Esophagus muscularis mucosa (tissue), 4 donors: ENCODE measurements at places on chromosomes 16 and 17. TPM values are rescaled to one million over a fixed set of nuclear protein-coding genes. Genes with fewer than 3 reads are reported as not detected.
A peak's percentile ranks its signal among the peaks of the same experiment; 100 is the strongest.

Gene KIF18B
- total RNA-seq, result not detected

Gene ST6GALNAC1
- total RNA-seq, result 3.6 TPM

Gene ZNF469
- total RNA-seq, result 3.7 TPM

Gene UBE2I
- total RNA-seq, result 61.1 TPM

Gene CPHXL2
- not detected for total RNA-seq

Gene PPP1R27
- not detected for total RNA-seq

Gene DRG2
- 33.5 TPM for total RNA-seq

Gene KRTAP4-5
- not detected for total RNA-seq

DNA sequence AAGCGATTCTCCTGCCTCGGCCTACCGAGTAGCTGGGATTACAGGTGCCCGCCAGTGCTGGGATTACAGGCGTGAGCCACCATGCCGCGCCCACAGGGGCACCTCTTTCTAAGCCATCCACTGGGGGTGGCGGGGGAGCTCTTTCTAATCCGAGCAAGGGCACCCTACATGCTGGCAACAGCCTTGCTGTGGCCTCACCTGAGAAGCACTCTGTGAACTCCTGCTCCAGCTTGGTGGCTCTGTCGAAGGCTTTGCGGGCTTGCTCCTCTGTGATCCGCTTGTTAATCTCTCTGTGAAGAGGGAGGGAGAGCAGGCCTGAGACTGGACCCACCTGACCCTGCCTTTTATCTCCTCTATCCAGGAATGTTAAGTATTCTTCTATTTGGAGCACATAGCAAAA, 11.9 kb upstream of the ASGR1 start:
- no peak for DNase-seq

GRCh38 chr17:32794533-32795246, 82.2 kb downstream of the MYO1D start:
- no peak for DNase-seq

- no peak for DNase-seq
Observed at GRCh38 chr17:78488867-78489634, 88.1 kb downstream of the DNAH17 start.

- DNase-seq, result no peak
Observed at GRCh38 chr17:41967141-41967920, 736 bp downstream of the CNP start.

GRCh38 chr17:37772982-37773381, 28.1 kb upstream of the HNF1B start:
- DNase-seq, result no peak

- no peak for DNase-seq
Observed at GRCh38 chr16:46930861-46931260, 42.6 kb downstream of the DNAJA2 start.

GRCh38 chr16:69595127-69596036, 29.6 kb downstream of the NFAT5 start:
- no peak for DNase-seq

DNA sequence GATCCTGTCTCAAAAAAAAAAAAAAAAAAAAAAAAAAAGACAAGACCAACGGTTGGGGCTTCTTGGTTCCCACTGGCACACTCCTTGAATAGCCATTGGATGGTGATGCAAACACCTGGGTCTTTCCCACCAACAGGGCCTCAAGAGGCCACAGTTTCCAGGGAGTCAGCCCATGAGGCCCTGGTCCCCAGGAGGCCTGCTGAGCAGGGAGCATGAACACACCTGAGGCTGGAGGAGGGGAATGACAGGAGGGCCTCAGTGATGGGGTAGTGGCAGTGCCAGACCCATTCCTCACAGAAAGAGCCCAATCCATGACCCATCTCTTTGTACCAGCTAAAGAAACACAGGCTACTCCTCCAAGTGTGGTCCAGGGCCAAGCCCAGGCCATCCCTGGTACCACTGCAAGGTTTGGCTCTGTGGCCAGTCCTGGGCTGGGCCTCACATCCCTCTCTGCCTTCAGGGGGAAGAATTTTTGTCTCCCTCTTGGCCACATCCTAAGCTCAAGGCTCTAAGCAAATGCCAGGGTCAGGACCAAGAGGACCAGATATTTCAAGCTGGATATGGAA, 13.9 kb downstream of the ARL2BP start:
- no peak for DNase-seq

DNA sequence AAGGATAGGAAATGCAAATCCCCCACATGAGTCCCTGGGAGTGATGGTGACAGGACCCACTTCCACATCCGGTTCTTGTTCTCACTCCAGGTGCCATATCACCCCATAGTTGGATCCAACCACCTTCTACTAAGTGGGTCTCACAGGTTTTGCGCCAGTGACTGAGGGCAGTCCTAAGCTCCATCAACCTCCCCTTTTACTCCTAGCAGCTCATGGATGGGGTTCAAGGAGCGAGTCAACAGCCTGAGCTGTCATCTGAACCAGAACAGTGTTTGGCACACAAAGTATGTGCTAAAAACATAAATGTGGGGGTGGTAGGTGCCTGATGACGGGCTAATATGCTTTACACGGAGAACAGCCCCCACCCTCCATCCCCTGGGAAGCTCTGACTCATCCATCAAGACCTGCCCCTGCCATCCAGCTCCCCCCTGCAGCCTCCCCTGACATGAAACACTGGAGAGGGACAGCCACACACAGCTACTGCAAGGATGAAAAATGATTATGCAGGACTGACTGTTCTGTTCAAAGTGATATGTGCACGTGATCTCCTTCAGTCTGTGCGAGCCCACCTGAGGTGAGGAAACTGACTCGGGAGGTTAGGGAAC, 143.2 kb upstream of the CDH5 start:
- DNase-seq, result no peak

DNA sequence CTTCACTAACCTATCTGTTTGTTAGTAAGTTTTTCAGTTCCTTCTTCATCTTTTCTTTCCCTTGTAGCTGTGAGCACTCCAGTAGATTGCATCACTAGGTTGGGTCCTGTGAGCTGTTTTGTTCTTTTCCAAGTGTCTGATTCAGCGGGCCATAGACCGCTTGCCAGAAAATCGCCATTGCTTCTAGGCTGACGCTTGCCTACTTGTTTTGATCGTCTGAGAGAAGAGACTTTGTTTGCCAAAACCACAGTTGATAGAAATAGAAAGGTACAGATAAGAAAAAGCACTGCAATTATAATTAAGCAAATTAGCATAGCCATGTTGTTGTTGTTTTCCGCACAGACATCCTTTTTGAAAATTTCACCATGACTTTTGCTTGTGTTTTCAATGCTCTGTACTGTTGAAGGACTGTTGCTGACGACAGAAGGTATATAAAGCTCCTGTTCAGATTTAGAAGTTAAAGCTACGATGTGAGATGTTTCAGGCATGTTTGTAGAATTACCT, 3.1 kb downstream of the EVI2A start:
- no peak for DNase-seq

DNA sequence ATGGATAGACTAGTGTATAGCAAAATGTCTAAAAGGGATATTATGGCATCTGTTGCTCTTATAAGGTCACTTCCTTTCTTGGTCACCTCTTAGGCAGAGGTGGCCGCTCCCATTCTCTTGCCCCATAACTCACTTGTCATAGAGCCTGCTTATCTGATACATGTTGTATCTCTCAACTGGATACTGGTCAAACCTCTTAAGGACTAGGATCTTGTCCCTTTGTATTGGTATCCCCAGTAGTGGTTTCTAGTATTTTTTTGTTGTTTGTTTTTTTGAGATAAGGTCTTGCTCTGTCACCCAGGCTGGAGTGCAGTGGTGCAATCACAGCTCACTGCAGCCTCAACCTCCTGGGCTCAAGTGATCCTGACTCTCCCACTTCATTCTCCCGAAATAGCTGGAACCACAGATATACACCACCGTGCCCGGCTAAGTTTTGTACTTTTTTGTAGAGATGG, 27.0 kb downstream of the ZSWIM7 start:
- DNase-seq, result no peak

GRCh38 chr16:965036-965395, 5.8 kb downstream of the LMF1 start:
- no peak for DNase-seq

- no peak for DNase-seq
Observed at GRCh38 chr17:58189436-58190146, 2.9 kb upstream of the EPX start.

DNA sequence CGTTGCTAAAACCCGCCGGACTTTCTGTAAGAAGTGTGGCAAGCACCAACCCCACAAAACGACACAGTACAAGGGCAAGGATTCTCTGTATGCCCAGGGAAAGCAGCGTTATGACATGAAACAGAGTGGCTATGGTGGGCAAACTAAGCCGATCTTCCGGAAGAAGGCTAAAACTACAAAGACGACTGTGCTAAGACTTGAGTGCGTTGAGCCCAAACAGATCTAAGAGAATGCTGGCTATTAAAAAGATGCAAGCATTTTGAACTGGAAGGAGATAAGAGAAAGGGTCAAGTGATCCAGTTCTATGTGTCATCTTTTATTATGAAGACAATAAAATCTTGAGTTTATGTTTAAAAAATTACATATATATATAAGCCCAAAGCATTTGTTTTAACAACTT, 20.3 kb downstream of the HELZ start:
- DNase-seq, result no peak

- peak; percentile 99 for DNase-seq
Observed at GRCh38 chr17:7241783-7242716, at the start of gene GABARAP. Gene GABARAP (minus strand): TSS chr17:7242449. CDS start chr17:7242330, 119 bp downstream.
